GM20000 (cell line): ENCODE measurements at places on chromosomes 1 and 21.

DNA sequence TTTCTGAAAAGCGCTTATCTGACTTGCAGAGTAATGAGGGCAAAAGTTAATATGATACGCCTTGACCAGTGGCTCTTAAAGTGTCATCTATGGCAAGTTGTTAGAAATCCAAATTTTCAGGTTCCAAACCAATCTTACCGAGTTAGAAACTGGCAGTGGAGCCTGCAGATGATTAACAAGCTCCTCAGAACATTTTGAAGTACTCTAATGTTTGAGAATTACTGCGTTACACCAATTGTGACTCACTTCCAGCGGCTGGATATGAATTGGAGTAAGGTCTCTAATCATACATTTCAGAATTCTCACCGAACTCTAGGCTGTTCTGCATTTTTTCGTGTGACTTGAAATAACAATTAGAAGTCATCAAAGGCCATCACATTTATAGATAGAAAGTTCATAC, 73.5 kb upstream of the TMPRSS15 start:
- DNase-seq = no peak

DNA sequence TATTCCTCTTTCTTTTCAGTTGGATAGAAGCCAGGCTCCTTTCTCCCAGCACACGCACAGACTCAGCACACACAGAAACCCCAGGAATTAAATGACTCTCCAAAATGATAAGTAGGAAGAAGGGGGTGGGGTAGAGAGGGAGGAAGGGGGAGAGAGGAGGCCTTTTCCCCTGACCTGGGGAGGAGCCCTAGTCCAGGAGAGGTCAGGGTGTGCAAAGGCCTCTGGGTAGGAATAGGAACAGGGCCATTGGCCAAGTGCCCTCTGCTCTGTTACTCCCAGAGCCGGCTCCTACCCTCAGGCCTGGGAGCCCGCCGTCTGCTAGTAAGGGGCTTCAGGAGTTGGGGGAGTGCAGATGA, 35.6 kb upstream of the PUM1 start:
- no peak for DNase-seq

DNA sequence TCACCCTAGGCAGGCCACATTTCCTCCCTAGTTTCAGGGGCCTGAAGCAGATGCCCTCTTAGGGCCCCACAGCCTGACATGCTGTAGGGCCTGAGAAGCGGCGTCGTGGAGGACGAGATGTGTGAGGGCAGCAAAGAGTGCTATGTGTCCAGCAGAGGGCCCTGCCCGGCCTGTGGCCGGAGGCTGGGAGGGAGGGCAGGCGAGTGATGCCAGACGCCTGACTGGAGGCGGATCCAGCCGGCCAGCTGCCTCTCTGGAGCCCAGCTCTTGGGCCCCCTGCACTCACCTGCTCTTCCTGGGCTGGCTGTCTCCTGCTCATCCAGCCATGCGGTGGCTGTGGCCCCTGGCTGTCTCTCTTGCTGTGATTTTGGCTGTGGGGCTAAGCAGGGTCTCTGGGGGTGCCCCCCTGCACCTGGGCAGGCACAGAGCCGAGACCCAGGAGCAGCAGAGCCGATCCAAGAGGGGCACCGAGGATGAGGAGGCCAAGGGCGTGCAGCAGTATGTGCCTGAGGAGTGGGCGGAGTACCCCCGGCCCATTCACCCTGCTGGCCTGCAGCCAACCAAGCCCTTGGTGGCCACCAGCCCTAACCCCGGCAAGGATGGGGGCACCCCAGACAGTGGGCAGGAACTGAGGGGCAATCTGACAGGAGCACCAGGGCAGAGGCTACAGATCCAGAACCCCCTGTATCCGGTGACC, at the start of gene GPR37L1:
Gene GPR37L1 (plus strand): TSS at position 279 of the 697 bp plus-strand sequence. CDS start 47 bp downstream, at position 326.
- no peak for DNase-seq

GRCh38 chr1:67390041-67390887, 39.9 kb downstream of the SERBP1 start:
- no peak for DNase-seq

GRCh38 chr1:29789221-29789909, 553.0 kb downstream of the PTPRU start:
- no peak for DNase-seq
